HepG2 (cell line): ENCODE measurements at places on chromosomes 6 and 20. TPM values are rescaled to one million over a fixed set of nuclear protein-coding genes. Genes with fewer than 3 reads are reported as not detected.

The ADGRF1 gene
- not detected in 2 replicates for total RNA-seq

The STK38 gene
- total RNA-seq: 20.7 and 25.5 TPM in 2 replicates

The IPCEF1 gene
- not detected in 2 replicates for total RNA-seq

The DEFB132 gene
- total RNA-seq: not detected in 2 replicates

The ZBTB12 gene
- total RNA-seq: 6.0 and 6.8 TPM in 2 replicates

DNA sequence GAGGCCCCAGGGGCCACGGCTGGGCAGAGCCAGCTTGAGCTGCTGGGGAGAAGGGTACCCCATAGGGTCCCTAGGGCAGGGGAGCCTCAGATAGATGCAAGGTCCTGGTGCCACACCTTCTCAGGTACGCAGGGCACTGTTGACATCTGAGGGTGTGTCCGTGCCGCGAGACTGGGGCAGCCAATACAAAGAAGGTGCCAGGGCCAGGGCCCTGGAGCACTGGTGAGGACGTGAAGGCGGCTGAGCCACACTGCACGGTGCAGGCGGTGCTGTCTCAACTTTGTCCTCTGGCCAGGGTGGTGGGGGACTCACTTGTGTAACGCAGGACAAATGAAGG lies 649 bp upstream of the LRRC73 start:
- no peak for DNase-seq
- H3K27ac ChIP-seq: no peak overlapping the region
- H3K36me3 ChIP-seq: peaks cover 16% of the 10 kb centered on the region

DNA sequence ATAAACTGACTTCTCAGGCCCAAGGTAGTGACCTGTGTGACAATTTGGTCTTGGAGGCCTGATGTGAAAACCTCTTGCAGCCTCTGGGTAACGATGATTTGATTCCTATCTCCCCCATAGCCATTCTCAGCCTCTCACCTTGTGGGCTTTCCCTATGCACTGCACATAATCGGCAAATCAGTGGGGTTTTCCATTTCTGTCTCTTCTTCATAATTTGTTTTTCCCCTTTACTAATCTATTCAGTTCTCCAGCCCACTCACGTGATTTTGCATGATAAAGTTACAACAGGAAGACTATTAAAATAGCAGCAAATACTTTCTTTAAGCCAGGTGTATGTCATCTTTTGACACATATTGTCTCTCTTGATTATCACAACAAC lies 893.7 kb downstream of the TFAP2A start:
- no peak overlapping the region for H3K27ac ChIP-seq
- H3K36me3 ChIP-seq: no peaks in the 10 kb centered on the region
- no peaks in the 10 kb centered on the region for H3K4me1 ChIP-seq
- no peaks in the 10 kb centered on the region for H3K27me3 ChIP-seq

DNA sequence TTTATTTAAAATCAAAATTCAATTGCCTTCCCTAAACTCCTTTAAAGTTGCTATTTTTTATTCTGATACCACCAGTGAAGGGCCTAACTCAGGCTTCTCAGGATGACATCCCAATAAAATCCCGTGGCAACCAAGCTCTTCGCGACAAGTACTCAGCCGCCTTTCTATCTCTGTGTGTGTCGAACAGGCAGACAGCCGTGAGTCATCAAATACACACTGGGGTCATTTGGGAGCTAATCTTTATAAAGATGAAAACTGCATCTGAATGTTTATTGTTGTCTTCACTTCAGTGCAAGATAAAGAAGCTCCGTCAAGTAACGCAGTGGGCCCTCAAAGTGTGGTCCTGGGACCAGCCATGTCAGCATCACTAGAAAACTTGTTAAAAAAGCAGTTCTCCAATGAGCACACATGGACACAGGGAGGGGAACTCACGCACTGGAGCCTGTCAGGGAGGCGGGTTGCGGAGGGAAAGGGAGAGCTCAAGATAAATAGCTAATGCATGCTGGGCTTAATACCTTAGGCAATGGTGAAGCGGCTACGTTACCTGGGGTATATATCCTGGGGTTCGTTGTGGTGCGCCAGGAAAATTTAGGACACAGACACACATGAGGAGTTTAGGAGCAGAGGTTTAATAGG lies 119.3 kb downstream of the RNF144B start:
- no peaks in the 10 kb centered on the region for H3K27me3 ChIP-seq
- DNase-seq: no peak
- H3K4me1 ChIP-seq: peaks cover 15% of the 10 kb centered on the region
- no peak overlapping the region for H3K27ac ChIP-seq
- H3K36me3 ChIP-seq: no peaks in the 10 kb centered on the region

- no peak overlapping the region for H3K4me3 ChIP-seq
- no peak for DNase-seq
- H3K27me3 ChIP-seq: peaks cover 79% of the 10 kb centered on the region
- H3K36me3 ChIP-seq: no peaks in the 10 kb centered on the region
- no peaks in the 10 kb centered on the region for H3K4me1 ChIP-seq
These were observed 334.1 kb downstream of the TAF4 start for GRCh38 chr20:61731363-61732181.

GRCh38 chr6:106098383-106099234 lies 12.5 kb downstream of the PRDM1 start:
- no peak overlapping the region for H3K4me3 ChIP-seq
- H3K27ac ChIP-seq: no peak overlapping the region
- peaks cover 47% of the 10 kb centered on the region; the same call in 2 of the 3 replicates for H3K27me3 ChIP-seq
- peaks cover 6% of the 10 kb centered on the region; the same call in 1 of the 2 replicates for H3K4me1 ChIP-seq
- H3K36me3 ChIP-seq: no peaks in the 10 kb centered on the region
- DNase-seq: no peak

- no peaks in the 10 kb centered on the region for H3K27me3 ChIP-seq
- H3K27ac ChIP-seq: no peak overlapping the region
- peak; percentile 24 for DNase-seq
- peaks cover 23% of the 10 kb centered on the region for H3K4me1 ChIP-seq
- H3K4me3 ChIP-seq: no peak overlapping the region
- H3K36me3 ChIP-seq: no peaks in the 10 kb centered on the region
These were observed 32.3 kb upstream of the PLEKHG1 start for GRCh38 chr6:150567380-150567779.

DNA sequence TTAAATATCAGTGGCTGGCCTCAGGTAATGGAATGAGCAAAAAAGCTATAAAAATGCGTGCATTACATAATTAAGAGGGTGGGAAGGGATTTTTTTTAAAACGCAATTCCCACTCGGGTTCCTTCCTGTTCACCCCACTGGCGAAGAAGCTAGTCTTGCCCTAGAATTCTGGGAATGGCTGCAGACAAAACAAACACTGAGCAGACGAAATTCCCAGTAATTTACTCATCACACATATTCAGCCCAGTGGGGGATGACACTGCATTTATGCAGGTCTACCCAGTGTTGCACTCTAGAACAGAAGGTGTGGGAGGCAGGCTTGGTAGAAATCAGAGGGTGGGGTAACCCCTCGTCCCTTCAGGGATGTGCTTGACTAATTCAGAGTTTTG lies 2695.0 kb upstream of the DEFB115 start:
- H3K27ac ChIP-seq: no peak overlapping the region
- H3K27me3 ChIP-seq: no peaks in the 10 kb centered on the region
- H3K4me3 ChIP-seq: no peak overlapping the region
- no peaks in the 10 kb centered on the region for H3K4me1 ChIP-seq

DNA sequence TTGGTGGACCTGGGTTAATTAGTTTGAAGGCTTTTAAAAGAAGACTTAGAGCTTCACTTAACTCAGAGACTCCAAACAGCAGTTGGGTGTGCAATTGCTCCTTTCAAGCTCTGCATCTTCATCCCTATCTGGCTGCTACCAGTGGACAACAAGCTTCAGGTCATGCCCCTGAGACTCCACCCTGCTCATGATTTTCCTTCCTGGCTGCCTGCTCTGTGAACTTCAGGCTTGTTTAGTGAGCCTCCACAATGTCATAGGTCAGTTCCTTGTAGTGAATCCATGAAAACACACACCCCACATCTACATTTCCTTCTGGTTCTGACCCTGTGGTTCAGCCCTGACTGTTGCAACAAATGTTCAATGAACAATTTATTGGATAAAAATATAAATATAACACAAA lies 61.1 kb upstream of the MARCKS start:
- no peak overlapping the region for H3K27ac ChIP-seq
- H3K36me3 ChIP-seq: no peaks in the 10 kb centered on the region
- DNase-seq: no peak
- H3K27me3 ChIP-seq: no peaks in the 10 kb centered on the region
- H3K4me3 ChIP-seq: no peak overlapping the region
- H3K4me1 ChIP-seq: no peaks in the 10 kb centered on the region

GRCh38 chr6:157596461-157596860 lies 215.5 kb downstream of the ZDHHC14 start:
- H3K27me3 ChIP-seq: no peaks in the 10 kb centered on the region
- no peak for DNase-seq
- peaks cover 4% of the 10 kb centered on the region; the same call in 1 of the 3 replicates for H3K36me3 ChIP-seq
- peaks cover 9% of the 10 kb centered on the region; the same call in 1 of the 2 replicates for H3K4me1 ChIP-seq

- H3K4me3 ChIP-seq: no peak overlapping the region
- H3K27me3 ChIP-seq: no peaks in the 10 kb centered on the region
- H3K36me3 ChIP-seq: peaks cover 77% of the 10 kb centered on the region
- DNase-seq: no peak
- no peaks in the 10 kb centered on the region for H3K4me1 ChIP-seq
- H3K27ac ChIP-seq: no peak overlapping the region
These were observed 128.7 kb downstream of the TMEM242 start for GRCh38 chr6:157194643-157195042.

DNA sequence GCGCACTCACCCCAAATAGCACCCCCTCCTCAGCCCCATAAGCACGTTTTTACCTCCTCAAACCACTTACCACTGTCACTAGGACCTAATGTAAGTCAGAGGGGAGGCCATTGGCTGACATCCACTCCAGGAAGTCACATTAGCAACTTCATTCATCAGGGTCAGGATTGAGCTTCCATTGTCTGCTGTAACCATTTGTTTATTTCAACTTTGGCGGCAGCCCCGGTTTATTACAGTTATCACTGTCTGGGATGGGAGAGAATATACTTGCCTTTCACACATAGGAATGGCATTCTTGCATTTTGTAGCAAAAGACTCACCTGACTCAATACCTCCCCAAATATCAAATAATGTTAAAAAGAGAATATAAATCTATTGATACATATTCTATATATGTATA lies 38.3 kb downstream of the MAFB start:
- no peak overlapping the region for H3K4me3 ChIP-seq
- no peak for DNase-seq
- peaks cover 9% of the 10 kb centered on the region; the same call in 1 of the 2 replicates for H3K4me1 ChIP-seq
- no peak overlapping the region for H3K27ac ChIP-seq
- no peaks in the 10 kb centered on the region for H3K36me3 ChIP-seq

DNA sequence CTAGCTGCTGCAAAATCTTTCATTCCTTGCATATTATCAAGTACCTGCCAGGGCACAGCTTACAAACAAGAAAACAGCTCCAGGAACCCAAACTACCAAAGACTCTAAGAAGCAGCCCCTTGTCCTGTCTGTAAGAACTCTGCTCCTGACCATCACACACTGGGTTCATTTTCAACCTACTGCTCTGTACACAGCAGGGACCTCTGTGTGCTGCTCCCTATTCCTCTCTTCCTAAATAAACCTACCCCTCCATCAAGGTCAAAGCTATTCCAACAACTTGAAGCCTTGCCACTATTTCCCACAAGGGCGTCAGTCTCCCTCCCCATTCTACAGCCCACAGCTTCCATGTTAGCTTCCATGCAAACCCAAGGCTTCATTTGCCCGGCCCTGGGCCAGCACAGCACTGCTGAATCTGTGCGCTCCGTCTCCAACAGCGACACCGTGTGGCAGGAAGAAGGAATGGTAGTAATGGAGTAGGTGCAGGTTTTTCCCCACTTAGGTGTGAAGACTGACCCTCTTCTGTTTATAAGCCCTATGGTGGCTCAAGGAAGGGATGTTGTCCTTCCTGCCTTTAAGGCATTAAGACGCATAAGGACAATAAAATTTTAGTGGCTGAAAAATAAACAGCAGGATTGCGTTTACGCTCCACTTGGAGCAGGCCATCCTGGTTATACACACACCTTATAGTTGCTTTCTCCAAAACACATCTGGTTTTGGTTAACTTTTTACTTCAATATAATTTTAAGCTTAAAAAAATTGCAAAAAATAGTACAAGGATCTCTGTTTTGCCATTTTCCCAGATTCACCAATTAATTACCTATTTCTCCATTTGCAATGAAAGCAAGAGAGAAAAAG lies 115.2 kb upstream of the NXT1 start:
- H3K36me3 ChIP-seq: no peaks in the 10 kb centered on the region
- H3K27me3 ChIP-seq: no peaks in the 10 kb centered on the region; the same call in 1 of the 2 replicates
- peaks cover 23% of the 10 kb centered on the region for H3K4me1 ChIP-seq
- DNase-seq: peak; percentile 50

DNA sequence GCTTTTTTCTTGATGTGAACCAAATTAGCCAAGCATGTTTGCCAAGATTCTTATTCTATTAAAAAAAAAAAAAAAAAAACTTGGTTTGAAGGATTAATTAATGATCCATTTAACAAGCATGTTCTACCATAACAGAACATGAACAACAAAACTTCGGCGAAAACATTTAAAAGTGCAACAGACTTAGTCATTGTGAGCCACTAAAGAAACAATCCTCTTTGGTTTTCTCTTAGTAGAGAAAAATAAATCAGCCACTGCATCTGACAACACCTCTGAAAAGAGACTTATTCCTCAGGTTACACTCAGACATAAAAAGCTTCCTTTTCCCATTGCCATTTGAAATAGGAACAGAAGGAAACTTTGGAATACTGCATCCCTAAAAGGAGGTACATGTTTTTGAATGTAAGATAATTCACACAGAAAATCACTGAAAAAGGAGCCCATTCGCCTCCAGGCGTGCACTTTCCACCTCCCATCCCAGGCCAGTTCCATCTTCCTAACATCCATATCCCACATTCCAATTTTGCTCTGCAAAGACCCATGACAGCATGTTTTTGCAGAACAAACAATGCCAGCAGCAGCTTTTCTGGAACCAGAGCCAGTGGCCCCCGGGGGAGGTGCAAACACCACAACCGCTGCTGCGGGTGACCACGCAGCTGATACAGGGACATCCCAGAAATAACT lies 79.5 kb downstream of the ZMYND8 start:
- H3K4me3 ChIP-seq: no peak overlapping the region
- no peak overlapping the region for H3K27ac ChIP-seq
- H3K4me1 ChIP-seq: peaks cover 23% of the 10 kb centered on the region
- no peak for DNase-seq

DNA sequence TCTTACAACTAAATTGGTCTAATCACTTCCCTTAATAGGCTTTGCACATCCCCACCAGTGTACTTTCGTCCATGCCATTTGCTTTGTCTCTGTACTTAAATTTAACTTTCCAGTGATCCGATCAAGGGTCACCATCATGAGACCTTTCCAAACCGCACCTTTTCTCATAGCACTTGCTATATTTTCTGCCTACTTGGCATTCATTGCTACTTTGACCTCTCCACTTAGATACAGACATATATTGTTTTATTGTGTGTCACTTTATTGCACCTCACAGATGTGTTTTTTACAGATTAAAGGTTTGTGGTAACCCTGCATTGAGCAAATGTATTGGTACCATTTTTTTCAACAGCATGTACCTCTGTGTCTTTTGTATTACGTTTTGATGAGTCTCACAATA lies 14.8 kb downstream of the SUMO4 start:
- H3K27me3 ChIP-seq: no peaks in the 10 kb centered on the region; the same call in 1 of the 2 replicates
- H3K27ac ChIP-seq: no peak overlapping the region
- H3K4me3 ChIP-seq: no peak overlapping the region
- no peak for DNase-seq
